ENCODE measurements at places on chromosomes 11 and 22.

DNA sequence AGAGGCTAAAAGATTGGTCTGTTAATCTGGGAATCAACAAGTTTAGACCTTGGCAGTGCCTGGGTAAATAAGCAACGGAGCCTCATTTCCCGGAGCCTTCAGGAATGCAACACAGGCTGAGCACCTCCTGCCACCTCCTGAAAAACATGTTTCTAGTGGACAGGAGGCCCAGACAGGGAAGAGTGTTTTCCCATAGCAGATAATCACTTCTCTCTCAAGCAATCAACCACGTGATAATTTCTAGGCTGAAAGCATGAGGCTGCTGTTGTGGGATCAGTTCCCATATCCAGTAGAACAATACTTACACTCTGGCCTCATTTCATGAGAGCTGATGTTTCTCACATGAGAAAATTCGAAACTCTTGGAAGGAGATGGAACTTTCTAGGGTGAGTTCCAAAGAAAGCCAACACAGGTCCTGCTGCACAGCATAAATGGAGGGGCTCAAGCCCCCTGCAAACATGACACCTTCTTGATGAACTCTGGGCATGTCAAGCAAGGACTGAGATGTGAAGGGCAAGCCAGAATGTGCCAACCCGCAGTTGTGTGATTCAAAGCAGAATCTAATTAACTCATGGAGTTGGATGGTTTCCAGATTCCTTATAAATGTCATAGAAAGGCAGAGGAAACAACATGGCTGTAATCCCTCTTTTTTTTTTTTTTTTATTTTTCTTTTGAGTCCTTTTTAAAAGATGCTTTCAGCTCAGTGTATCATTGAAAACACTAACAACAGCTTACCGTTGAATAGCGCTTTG, 228.5 kb upstream of the SESN3 start:
- DNase-seq: no peak

DNA sequence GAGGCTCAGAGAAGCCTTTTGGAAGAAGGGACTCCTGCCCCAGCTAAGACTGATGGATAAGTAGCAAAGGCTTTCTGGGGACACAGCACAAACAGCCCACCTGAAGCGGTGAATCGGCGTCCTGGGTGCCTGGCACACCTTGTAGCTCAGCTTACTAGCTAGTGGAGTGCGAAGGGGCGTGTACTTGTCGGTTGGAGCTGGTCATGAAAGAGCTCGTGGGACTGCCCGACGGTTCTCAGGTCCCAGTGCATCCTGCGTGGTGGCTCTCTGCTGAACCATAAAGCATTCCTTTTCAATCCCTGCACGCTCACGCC, 690 bp upstream of the UVRAG start:
- DNase-seq: no peak

- DNase-seq: no peak
Observed at GRCh38 chr22:18966748-18967147, 30.7 kb upstream of the PRODH start.

DNA sequence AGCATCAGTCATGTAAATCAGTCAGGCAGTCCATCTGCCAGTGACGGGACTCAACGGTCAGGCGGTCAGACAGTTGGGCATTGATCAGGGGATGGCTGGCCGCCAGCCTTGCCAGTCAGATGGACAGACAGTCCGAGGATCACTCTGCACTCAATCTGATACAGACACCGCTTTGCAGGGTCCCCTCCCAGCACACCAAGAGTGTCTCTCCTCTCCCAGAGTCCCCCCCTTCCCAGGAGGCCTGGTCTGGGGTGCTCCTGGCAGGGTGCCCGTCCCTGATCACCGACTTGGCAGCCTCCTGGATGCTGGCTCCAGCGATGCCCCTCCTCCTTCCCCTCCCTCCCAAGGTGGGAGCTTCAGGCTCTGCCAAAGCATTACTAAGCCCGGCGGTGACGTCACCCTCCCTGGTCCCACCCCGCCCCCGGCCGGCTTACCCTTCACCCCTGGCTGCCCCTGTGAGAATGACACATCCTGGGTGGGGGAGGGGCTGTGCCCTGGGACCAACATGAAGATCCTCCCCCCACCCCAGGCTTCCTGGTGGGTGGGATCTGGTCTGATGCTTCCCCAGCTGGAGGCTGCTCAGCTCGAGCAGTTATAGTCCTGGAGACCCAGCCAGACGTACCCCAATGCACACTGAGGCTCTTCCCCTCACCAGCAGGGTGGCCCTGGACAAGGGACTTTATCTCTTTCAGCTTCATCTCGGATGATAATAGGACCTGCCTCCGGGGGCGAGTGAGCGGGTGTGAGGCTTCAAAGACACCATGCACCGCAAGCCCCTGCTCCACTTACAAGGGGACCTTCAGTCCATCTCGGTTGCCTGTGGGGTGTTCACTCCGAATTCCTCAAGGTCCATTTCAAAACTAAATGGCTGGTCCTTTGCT, 69.2 kb downstream of the CD82 start:
- DNase-seq: peak; percentile 51

All from Karpas-422 (cell line).